H7 (cell line): ENCODE measurements at places on chromosomes 11 and 22.

- no peak for DNase-seq
These were observed 37.7 kb upstream of the IGLL5 start for GRCh38 chr22:22849640-22850610.

DNA sequence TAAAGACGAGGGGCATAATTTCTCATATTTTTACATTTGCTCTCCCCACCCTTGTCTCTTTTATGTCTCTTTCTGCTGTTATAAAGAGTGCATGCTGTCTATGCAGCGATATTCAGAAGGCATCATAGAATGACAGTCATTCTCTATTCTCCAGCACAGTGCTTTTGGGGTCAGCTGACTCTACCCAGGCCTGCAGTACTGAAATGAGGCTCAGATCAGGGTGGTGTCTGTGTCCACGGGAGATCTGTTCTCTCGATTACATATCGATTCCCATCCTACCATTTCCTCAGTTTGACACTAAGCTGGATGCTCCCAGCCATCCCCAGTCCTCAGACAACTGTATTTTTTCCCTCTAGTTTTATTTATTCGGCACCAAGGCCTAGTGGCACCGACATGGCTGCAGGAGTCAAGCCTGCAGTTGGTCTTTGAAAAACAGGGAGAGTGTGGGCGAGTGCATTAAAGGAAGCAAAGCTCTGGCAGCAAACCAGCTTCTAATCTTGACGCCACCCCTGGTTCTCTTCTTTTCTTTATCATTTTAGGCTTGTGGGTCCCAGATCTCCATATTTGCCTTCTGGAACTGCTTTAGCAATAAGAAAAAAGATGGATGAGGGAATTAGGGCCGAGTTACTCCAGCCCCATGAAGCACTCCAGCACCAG lies 71.6 kb upstream of the PICALM start:
- DNase-seq = no peak

DNA sequence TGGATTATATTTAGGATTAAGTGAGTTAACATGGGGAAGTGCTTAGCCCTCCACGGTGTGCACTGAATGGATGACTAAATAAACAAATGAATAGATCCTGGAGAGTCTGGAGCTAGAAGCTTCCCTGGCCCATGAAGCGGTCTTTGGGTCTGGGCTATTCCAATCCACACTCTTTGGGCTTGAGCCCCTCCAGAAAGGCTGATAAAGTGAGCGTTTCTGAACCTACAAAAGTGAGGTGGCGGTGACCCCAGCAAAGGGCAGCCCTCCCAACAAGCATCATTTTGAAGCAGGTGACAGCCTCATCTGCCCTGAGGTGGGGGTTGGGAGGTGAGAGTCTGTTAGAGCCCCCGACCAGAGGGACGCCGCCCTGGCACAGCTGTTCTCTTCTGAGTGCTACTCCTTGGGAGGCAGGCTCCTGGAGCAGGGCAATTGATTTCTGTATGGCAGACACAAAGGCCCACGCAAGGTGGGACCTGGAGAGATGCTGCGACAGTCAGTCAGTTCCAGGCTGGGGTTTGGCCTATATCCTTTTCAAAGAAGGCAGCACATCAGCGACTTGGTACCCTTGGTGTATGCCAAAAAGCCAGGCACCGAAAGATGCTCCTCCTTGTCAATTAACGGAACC lies 157.8 kb downstream of the CACNA1I start:
- no peak for DNase-seq

DNA sequence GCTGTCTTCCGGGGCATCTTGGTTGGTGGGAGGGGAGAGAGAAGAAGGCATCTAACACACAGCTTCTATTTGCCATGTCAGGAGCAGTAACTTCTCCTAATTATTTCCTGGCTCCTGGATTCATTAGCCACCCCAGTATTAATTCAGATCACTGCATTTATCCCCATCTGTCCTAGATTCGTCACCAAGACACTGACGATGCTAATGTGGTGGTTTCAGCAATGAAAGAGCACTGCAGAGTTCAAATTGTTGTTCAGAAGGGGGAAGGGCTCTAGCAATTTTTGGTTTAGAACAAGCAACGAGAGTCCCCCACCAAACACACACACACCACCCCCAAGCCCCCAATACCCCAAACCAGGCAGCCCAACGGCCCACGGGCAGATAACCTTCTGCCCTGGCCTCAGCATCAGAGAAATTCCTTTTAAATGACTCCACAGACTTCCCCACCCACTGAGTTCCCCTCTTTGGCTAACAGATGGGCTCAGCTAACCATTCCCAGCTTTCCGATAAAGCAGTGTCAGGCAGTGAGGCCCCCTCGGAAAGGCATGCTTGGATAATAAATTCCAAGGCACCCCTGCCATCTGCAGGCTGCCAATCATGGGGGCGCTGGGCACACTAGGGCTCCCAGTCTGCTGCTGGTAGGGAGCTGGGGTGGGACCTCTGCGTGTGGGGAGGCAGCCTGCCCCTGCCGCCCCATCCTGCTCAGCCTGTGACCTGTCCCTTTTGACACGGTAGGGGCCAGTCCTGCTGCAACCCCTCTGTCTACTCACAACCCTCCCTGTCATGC lies 453.5 kb downstream of the MIAT start:
- DNase-seq = peak; percentile 68

GRCh38 chr22:20636075-20636812 lies 128.8 kb downstream of the MED15 start:
- DNase-seq = no peak

GRCh38 chr22:35392357-35392756 lies 7.6 kb upstream of the MCM5 start:
- no peak for DNase-seq

DNA sequence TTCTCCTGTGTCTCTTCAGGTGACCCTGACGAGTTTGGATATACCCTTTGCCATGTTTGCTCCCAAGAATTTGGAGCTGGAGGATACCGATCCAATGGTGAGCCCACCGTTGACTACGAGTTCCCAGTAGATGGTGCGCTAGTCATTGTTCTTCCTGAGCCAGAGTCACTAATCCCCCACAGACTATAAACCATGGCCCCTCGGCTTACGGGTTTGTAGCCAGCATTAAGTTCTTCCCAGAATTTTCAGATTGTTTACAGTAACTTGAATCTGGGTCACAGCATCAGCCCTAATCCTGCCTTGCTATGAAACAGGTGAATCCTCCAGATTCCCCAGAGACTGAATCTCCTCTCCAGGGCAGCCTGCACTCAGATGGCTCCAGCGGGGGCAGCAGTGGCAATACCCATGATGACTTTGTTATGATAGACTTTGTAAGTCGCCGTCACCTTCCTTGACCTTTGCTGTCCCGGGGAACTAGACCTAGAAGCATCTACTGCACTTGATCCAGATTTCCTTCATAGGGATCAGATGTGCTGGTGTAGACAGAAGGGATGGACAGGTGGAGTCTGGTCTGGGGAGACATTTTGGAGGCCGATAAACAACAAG lies 31.8 kb downstream of the ARHGAP1 start:
- no peak for DNase-seq
